ENCODE measurements at places on chromosomes 12 and 14.
A peak's percentile ranks its signal among the peaks of the same experiment; 100 is the strongest.

- DNase-seq = no peak
Measured at GRCh38 chr12:92411687-92412086, 266.0 kb upstream of the BTG1 start.

GRCh38 chr14:95774265-95775160, 60.6 kb upstream of the TCL1A start:
- DNase-seq = no peak

GRCh38 chr12:14514154-14514842, 53.4 kb downstream of the PLBD1 start:
- no peak for DNase-seq

DNA sequence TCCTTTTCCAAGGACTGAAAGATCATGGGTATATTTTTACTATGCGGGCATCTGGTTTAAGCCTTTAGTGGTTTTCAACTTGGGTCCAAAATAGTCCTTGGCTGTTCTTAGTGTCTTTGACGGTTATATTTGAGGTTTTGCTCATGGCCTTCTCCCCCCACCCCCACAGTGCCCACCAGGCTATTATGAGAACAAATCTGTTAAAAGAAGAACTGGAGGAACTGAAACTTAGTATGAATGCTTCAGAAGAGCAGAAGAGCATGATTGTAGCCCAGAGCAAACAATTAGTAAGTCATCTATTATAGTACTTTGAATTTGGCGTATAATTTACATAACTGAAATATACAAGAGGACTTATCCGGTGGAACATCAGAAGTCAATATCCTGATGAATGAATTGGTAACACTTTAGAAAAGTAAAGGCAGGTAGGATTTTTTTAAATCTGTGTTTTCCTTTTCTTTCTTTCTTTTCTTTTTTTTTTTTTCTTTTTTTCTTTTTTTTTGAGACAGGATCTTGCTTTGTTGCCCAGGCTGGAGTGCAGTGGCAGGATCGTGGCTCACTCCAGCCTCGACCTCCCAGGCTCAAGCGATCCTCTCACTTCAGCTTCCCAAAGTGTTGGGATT, 71.8 kb upstream of the BCAT1 start:
- no peak for DNase-seq

DNA sequence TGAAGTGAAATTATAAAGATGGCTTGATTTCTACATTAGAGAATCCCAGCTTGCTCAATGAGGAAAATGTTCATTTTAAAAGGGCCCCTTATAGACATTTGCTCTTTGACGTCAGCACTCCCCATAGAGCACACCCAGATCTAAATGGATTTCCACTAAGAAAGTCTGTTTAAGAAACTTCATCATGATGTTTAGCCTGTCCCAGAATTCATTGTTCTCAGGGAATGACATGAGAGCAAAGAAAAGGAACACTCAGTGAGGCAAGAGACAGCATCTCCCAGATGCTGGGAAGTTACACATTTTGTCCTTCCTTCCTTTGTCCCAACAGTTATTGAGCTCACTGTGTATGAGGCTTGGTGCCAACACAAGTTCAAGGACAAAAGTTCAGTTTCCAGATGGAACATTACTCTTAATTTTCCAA, 4.9 kb downstream of the PHLDA1 start:
- no peak for DNase-seq

DNA sequence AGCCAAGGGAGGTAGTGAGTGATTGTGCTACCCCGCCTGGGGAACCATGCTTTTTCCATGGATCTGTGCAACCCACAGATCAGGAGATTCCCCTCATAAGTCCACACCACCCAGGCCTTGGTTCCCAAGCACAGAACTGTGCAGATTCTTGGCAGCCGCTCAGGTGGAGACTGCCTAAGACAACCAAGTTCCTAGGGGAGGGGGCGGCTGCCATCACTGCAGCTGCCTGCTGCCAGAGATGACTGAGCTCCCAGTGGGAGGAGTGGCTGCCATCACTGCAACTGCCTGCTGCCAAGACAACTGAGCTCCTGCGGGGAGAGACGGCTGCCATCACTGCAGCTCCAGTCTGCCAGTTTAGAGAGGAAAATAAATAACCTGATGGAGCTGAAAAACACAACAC, 138.3 kb upstream of the GARIN2 start:
- no peak for DNase-seq

DNA sequence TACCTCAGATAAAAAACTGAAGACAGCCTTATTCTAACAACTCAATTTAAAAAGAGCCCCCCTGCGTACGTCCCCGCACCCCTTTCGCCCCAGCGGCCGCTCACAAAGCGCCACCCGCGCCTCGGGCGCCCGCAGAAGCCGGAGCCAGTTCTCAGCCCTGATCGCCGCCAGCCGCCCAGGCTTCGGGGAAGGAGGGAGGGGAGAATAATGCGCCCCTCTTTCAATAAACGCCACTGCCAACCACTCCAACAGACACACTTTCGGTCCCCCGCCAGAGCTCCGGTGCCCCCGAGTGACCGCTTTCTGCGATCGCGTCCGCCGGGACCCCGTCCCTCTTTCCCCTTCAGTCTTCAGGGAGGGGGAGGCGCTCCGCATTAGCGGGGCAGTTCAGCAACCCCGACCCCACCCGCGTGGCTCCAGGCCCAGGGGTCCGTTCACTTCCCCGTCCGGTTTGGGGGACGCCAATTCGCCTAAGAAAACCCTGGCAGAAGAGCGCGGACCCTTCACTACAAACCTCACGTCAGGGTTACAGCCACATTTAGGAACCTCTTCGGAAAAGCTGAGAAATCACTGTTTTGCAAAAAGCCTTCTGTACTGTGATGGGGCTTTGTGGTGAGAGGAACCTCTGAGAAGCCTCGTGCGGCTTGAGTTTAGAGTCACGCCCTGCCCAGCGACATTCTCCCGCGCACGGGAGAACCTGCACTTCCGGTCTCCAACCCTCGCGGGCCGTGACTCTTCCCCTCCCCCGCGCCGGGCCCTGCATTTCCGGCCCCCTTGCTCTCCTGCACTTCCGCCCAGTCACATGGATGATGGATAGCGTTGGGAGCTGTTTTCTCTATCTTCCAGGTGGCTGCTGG, 18.7 kb downstream of the FOXG1 start:
- peak; percentile 70 for DNase-seq

- no peak for DNase-seq
Measured at GRCh38 chr12:60106214-60106613, 510.4 kb downstream of the SLC16A7 start.

- no peak for DNase-seq
Measured at GRCh38 chr12:109652233-109652976, 61.2 kb upstream of the FAM222A start.

DNA sequence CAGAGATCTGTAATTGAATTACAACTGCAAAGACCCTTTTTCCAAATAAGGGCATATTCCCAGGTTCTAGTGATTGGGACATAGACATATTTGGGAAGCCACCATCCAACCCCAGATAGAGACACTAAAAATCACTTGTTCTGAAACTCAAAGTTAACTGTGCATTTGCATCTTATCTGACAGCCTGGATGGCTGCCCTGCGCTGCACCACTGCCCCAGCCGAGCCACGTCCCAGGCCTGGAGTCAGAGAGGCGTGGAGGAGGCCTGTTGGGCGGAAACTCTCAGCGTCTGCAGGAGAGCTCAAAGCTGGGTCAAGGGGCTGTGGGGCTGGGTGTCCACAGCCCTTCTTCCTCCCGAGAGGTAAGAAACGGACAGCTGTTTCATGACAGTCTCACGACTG, 124.4 kb downstream of the RIMBP2 start:
- DNase-seq = no peak

- no peak for DNase-seq
Measured at GRCh38 chr12:132955094-132956010, 754 bp downstream of the ZNF605 start.

GRCh38 chr12:4119157-4119761, 154.3 kb upstream of the CCND2 start:
- DNase-seq = no peak

DNA sequence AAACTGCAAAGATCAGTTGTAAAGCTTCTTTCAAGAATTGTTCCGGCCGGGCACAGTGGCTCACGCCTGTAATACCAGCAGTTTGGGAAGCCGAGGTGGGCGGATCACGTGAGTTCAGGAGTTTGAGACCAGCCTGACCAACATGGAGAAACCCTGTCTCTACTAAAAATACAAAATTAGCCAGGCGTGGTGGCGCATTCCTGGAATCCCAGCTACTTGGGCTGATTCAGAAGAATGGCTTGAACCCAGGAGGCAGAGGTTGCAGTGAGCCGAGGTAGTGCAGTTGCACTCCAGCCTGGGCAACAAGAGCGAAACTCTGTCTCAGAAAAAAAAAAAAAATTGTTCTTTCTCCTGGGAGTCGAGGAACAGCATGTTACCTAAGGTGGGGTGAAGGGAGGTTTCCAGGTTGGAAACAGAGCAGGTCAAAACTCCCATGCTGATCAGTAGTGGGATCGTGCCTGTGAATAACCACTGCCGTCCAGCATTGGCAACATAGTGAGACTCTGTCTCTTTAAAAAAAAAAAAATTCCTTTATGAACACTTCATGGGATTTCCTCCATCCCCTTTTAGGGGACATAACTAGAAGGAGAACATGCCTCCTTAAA, 13.9 kb downstream of the FBXO34 start:
- DNase-seq = no peak

GRCh38 chr14:24058260-24058950, 6.6 kb downstream of the CARMIL3 start:
- DNase-seq = peak; percentile 82

DNA sequence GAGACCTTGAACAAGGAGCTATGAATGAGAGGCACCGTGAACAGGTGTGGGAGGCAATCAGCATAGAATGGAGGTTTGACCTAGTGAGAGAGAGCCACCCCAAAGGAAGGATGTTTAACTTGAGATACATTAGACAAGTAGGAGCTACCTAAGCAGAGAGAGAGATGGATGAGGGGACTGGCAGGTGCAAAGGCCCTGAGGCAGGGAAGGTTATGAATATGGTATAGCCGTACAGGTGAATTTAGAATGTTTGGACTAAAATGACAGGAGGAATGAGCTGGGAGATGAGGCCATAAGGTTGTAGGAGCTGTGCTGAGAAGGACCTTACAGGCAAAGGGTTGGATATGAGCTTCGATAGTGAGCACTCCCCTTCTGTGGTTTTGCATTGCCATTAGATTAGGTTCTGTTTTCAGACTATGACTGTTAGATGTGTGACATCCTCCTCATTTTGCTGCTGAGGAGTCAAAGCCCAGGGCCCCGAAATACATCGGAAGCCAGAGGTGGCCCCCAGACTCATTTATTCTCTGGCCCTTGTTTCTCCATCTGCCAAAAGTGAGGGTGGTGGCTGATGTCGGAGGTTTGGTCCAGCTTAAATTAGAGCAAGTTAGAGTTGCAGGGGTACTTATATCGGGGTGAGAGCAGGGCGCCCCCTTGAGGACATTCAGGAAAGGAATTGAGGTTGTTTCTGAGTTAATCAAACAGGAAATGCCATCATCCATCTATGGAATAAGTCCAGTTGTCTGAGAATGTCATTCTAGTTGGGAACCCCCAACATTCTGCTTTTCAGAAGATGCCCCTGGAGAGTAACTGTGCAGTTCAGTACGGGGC, 29.4 kb downstream of the SLC24A4 start:
- DNase-seq = no peak

Measured in left forelimb (tissue), 1 donor.